ENCODE measurements at places on chromosomes 2 and 18.

DNA sequence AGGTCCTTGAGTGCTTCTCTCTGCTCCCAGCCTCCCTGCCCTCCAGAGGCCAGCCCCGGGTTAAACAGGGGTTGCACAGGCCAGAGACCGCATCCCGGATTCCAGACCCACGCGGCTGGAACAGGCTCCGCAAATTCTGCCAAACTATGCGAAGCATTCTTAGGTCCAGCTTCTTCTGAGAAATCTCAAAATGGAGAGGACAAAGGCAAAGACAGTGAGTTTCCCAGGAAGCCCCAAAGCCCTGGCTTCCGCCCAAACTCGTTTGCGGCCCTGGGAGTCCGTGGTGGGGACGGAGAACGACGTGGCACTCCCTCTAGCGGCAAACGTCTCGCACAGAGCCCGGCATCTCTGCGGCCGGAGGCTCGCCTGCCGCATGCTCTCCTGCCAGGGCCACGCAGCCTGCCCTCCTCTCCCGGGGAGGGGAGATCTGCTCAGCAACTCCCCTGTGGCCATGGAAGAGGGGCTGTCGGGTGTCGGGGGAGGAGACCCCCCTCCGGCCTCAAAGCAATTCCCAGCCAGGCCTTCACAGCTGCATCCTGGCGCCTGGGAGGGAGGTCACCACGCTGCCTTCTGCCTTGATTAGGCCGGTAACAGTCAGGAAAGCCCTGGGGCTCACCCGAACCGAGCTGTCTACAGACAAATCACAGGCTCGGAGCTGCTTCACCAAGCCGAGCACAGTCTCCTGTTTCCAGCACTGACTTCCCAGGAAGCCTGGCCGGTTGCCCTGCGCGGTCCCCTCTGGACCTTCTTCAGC, 33.4 kb upstream of the KLHL29 start:
- peak; percentile 84 for DNase-seq

DNA sequence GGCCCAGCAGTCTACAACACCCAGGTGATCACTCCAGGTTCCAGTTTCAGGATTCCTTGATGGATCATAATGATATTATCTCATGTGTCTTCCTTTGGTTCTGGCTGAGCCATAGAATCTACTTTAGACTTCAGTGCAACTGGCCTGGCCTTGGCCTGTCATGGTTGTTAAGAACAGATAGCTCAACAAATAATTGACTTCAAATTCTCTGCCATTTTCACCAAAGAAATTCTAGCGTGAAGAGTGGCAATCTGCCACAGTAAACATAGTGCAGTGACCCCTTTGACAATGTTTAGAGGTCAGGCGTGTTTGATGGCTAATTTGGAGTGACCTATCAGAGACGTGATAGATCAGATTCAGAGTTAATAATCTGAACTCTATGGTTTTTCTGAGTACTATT, 50.2 kb upstream of the ZNF385B start:
- no peak for DNase-seq

DNA sequence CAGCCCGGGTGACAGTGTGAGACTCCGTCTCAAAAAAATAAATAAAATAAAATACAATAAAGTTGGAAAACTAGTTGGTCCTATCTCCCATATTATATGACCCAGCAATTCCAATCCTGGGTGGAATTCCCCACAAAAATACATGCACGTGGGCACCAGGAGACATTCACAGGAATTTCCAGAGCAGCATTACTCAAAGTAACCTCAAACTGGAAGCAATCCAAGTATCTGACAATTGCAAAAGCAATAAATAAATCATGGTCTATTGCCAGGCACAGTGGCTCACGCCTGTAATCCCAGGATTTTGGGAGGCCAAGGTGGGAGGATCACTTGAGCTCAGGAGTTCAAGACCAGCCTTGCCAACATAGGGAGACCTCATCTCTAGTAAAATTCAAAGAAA, 101.2 kb upstream of the MAP4K4 start:
- no peak for DNase-seq

DNA sequence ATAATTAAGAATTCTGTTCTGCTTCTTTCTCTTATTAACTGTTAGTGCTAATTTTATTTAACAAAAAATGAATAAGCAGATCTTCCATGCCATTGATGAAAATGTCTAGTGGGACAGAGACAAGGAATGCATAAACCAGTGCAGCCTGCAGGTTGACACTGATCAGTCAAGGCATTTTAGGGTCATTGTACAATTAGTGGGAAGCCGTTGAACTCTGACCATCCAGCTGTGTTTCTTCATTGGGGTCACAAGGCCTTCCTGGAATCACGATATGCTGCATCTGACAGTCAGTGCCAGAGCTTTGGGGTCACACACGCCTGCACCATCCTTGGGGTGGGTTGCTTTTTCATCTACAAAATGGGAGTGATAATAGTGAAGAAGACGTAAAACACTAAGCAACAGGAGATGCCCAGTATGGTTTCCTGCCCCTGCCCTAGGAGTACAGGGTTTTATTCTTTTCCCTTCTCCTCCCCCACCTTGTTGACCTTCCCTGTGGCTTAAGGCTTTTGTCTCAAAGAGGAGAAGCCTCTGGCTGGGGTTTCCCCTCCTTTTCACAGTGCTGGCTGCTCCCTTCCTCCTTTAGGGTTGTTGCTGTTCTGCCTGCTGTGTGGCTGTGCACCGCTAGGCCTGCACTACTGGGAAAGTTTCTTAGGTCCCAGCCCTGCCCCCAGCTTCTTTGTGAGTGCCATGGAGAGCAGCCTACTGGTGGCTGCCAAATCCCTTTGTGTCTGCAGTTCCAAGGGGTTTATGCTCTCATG, 245.6 kb downstream of the TPGS2 start:
- no peak for DNase-seq

DNA sequence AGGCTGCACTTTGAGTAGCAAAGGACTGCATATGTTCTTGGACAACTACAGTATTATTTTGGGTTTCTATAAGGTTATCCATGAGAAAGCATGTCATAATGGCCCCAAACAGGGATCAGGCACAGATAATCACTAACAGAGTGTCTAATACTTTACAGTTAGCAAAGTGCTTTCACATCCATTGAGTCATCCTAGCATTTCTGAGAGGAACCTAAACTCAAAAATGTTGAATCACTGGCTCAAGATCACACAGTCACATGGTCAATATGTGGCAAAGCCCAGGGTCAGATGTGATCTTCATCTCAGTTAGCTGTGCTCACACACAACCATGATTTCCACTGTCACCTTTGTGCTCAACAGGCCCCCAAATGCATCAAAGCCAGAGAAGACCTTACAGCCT, 156.1 kb upstream of the VRK2 start:
- no peak for DNase-seq

Data from activated CD8-positive, alpha-beta memory T cell treated with anti-CD3 and anti-CD28 coated beads, Interleukin-2, amount 50 U/mL, for 48 hours (primary cell).